ENCODE measurements at places on chromosomes 6 and 20.

DNA sequence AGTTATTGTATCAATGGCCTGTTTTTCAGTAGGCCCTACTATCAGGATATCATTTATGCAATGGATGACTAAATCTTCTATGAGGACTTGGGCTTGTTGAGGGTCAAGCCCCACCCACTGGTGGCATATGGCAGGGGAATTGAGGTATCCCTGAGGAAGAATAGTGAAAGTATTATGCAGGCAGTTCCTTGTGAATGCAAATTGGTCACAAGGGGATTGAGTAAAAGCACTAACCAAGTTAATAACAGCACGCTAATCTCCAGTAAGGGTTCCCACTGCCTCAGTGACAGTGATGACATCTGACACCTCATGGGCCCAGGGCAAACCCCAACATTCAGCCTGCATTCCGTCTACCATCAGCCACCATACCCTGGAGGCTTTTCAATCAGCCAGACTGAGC lies 14.9 kb downstream of the BPIFA1 start:
- no peak for DNase-seq

DNA sequence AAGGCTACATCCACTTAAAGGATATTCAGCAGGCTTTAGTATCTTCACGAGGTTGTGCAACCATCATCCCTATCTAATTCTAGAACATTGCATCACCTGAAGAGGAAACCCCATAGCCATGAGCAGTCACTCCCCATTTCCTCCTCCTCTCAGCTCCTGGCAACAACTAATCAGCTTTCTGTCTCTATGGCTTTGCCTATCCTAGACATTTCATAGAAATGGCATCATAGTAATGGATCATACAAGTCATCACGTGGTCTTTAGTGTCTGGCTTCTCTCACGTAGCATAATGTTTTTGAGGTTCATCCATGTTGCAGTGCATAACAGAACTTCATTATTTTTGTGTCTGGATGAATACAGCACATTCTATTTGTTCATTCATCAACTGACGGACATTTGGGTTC lies 20.5 kb downstream of the SNAI1 start:
- DNase-seq, result no peak

GRCh38 chr6:74742793-74743508 lies 462.9 kb downstream of the COL12A1 start:
- DNase-seq, result no peak

DNA sequence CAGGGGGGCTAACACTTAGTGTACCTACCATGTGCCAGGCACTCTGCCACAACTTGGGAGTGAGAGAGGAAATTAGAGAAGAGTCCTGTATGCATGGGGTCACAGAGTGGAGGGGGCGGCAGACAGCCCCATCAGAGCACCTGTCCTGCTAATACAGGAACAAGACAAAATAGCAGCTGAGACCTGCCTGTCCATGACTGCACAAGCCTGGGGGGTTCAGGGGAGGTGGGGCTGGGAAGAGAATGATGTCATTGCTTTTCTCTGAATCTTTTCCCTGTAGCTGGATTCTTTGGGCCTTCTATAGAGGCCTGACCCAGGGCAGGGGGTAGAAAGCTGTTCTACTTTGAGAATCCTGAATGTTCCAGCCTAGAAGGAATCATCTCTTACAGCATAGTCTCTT lies 37.4 kb downstream of the FOXP4 start:
- DNase-seq, result no peak

DNA sequence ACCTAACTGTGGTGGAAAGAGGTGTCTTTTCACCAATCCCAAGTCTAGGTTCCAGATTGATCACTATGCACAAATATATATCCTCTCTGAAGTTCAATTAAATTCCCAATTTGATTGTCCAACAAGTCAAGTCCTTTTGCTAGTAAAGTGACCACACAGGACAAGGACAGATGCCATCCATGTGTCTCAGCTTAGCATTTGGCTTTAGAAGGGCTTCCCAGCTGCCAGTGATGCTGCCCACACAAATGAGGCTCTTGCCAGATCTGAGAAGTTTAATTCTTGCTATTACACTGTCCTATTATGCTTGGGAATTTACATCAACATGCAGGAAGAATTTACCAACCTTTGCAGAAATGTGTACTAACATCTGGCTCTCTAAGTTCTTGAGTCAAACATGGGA lies 108.5 kb downstream of the COL9A1 start:
- DNase-seq, result no peak

GRCh38 chr20:54062812-54063280 lies 7.5 kb downstream of the BCAS1 start:
- DNase-seq, result peak; percentile 66

GRCh38 chr6:155194399-155194798 lies 69.4 kb upstream of the CLDN20 start:
- DNase-seq, result no peak

DNA sequence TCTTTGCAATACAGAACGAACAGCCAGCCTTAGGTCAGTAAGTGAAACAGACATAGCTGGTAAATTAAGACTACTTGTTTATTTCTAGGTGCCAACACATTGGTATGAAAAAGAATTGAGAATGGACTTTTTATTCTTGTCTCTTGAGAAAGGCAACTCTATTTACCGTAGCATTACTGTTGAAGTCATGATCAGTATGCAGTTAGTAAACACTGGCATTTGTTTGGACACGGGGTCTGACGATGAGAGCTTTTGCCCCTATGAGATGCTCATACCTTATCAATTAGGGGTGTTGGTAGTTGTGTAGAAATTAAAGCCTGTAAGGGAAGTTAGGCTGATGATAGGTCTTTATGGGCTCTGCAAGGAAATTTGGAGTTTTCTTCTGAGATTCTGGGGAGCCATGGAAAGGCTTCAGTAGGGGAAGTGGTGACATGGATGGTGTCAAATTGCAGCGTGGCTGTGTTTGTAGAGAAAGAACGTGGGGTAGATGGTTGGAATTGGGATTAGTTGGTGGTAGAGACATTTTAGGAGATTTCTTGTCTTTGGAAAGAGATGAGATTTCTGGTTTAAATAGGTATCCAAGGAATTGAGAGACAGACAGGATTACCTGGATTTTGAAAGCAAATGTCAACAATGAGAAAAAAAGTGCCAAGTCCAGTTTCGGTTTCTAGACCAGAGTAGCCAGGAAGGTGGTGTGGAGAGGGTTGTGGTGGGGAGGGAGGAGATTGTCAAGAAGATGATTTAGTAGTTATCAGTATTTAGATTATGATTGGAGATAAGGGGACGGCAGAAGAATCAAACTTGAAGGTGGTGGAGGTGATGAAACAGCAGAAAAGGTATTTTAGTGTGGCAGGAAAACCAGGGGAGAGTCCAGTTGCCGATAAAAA lies 116.6 kb downstream of the JARID2 start:
- no peak for DNase-seq

DNA sequence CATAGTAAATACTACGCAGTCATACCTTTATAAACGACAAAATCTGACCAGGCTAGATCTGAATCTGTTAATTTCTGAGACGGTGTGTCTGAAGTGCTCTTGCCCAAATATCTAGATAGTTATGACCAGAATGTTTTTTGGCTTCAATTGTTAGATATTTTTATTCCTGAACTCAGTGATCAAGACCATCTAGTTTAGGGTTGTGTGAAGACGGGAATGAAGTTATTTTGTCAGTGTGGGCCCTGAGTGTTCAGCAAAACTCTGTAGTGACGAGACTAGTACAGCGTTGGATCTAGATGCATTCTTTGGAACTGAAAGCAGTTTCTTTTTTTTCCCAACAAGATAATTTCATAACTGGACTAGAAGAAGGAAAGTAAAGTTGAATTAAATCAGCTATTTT lies 3.1 kb downstream of the STXBP5 start:
- DNase-seq, result no peak

DNA sequence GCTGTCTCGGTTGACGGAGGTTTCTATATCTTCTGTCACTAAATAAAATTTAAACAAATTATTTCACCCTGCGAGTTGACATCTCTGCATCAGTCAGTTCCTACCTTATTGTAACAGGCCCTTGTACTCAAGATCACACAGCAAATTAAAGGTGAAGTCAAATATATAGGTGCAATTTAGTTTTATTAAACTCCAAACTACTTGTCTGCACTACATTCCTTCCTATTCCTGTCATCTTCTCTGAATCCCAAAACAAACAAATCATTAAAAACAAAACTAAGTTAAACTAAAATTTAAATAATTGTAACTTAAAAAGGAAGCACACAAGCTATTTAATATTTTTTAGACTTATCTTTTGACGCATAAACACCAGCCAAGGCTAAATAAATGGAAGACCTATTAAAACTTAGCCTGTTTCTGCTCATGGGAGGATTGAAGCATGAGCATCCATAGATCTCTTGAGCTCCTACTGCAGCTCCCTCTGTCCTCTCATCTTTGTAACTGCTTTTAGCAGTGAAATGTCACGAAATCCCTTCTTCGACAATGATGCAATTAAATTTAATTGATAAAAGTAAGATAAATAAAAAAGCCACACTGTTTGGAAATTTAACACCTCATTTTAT lies 1152.3 kb upstream of the GJE1 start:
- no peak for DNase-seq

DNA sequence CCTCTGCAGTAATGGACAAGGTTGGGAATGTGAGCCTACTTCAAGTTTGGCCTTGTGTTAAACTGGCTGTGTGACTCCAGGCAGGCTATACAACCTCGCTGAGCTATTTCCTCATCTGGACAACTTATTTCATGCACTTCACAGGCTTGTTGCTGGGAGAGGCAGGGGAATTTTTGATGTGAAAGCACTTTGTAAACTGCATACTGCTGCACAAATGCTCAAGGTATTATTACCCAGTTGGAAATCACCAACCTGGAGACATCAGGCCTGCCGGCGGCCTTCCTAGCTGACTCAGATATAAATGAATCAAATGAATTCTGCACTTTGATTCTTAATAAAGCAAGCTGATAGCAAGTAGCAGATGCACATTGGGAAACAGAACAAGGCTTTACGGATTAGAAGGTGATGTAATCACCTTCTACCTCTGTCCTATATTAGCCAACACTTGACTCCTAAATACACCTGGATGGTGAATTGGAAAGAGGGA lies 10.1 kb downstream of the JARID2 start:
- no peak for DNase-seq

DNA sequence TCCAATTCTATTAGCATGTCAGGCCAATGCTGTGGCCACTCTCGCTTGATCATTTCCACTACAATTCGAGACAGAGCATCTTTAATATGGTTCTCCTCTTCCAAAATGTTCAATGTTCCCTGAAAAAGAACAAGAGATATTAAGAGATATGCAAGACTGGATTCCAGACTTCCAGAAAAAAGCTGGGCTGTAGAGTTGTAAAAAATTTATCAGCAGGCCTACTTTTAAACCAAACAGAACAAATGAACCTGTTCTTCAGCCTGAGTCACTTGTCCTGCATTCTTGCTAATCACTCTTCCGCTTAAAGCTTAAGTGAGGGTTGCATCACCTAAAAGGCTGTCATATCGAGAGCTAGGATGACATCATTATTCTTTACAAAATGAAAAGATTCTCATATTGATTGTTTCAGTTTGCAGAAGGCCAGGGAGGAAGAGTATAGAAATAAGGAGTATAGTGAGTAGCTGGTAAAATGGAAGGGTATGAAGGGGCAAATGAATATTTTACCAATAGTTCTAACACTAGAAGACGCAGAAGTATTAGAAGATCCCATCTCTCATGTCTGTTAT lies 4.9 kb downstream of the XPO5 start:
- no peak for DNase-seq

DNA sequence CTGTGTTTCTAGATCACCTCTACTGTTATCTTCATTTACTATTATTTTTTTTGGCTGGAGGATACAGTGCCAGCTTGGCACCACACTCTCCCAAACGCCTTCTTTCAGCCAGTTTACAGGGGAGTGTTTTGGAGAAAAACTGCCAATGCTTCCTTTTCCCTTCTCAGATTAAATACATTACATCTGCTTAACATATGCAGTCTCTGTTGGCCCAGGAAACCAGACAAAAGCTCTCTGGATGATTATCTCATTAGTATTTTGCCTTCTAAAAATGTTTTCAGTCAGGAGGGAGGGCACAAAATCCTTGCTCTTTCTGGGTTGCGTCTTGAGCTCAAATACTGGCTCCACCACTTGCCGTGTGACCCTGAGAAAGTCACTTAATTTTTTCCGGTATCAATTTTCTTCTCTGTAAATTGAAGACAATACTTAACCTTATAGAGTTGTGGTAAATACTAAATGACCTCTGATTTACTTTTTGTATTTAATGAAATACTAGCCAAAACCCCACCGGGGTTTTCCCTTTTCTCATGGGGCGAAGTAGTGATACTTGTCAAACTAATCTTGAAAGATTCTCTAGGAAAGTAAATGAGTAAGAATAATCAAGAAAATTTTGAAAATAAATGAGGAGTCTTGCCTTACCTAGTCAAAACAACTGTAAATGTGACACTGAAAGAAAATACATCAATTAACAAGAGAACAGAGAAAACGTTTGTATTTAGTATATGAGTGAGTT lies 146.2 kb downstream of the MMS22L start:
- DNase-seq, result peak; percentile 36

DNA sequence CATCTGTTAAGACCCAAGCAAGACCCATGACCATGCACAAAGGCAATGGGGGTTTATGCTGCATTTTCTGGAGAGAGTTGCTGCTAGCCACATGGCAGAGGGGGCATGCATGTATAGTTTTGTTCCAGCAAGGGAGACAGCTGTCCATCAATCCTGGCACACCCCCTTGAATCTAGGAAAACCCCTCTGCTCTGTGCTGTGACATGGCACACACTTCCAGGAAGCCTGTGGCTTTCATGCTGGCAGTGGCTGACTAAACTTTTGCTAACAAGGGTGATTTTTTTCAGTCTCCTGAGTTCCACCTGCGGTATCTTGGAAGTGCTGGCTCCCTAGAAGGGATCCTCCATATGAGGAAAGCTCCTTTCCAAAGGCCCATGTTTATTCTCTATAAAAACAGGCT lies 9.1 kb upstream of the CST4 start:
- DNase-seq, result no peak

DNA sequence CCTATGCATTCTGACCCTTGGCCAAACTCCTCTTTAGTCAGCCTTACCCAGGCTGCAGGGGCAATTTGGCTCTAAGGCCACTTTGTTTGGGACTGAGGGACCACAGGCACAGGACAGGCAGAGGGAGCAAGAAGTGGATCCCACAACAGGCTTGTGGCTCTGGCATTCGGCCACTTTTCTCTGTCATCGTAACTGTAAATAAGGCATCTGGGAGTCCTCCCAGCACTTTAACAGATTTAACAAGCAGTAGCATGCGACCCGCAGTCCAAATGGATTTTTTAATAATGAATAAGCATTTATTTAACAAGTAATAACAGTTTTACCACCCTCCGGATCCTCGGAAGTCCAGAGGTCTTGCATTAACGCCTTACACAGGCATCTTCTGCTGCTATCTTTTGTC lies 16.1 kb upstream of the CDH22 start:
- no peak for DNase-seq

DNA sequence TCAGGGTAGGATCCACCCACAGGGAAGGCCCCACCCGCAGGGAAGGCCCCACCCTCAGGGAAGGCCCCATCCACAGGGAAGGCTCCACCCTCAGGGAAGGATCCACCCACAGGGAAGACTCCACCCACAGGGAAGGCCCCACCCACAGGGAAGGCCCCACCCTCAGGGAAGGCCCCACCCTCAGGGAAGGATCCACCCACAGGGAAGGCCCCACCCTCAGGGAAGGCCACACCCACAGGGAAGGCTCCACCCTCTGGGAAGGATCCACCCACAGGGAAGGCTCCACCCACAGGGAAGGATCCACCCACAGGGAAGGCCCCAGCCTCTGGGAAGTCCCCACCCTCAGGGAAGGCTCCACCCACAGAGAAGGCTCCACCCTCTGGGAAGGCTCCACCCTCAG lies 40.5 kb downstream of the KCNQ2 start:
- no peak for DNase-seq

GRCh38 chr6:67640484-67640883 lies 994.6 kb upstream of the ADGRB3 start:
- no peak for DNase-seq

Measured in SK-N-SH (cell line).